Skin of body (tissue), 3 donors: ENCODE measurements at places on chromosomes 7 and 10.

DNA sequence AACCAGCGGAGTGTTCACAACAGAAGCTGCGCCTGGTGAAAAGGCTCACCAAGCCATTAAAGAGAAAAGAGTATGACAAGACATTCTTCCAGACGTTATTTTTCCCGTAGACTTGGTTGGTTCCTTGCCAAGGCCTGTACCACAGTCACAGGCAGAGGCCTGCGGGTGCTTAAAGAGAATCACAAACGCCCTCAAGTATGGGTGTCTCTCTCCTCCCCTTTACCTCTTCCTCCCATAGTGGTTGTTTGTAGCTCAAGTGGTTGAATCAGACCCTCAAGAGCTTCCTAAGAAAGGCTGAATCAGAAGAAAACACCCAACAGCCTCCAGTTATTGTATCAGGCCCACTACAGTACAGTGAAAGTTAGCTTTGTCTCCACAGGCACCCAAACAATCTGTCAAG is 169.0 kb downstream of the CREB5 start:
- DNase-seq = no peak

GRCh38 chr7:7919449-7919945 is 49.1 kb upstream of the GLCCI1 start:
- DNase-seq = no peak

- DNase-seq = no peak
These were observed 99.1 kb upstream of the SEC61G start for GRCh38 chr7:54858008-54858692.

DNA sequence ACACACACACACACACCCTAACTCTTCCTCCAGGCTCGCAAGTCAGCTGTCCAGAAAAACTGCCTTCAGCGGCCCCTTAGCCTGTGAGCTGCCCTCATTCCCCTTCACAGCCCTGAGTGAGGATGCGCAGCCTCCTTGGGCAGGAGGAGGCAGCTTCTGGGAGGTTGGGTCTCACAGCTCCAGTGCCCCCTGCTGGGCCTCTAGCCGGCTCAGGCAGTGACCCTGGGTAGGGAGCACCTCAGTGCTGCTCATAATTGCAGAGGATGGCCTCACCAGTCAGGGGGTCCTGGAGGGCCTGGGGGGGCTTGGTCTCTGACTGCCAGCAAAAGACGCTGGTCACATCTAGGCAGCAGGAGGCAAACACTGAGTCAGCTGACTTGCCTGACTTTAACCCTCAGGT is 43.7 kb downstream of the ZNF273 start:
- no peak for DNase-seq
